ENCODE measurements at places on chromosomes 5 and 9. TPM values are rescaled to one million over a fixed set of nuclear protein-coding genes. Genes with fewer than 3 reads are reported as not detected.
A peak's percentile ranks its signal among the peaks of the same experiment; 100 is the strongest.

DNA sequence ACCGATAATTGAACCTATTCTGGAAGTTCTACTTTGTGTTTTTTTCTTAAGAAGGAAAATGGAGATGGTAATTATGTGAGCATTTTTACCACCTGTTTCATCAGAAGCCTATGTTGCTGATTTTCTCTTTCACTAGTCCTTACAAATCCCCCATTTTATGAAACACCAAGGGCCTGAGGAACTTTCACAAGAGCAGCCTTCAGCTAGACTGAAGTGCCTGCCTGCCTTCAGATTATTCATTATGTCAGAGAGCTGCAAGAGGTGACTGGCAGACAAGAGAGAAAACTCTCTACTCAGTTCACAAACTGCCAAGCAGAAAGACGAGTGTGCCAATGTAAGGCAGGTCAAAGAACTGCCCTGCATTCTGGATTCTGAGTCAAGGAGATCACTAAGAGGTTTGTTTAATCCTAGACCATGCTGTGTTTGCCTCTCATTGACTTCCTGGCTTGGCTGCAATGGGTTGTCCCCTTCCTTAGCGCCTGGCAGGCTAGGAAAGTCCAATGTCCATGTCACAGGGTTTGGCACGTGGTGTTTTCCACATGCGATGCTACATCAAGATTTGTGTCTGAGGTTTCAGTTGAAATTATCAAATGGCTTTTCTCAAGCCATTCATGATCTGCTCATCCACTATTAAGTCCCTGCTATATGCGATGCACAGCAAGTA, 143.3 kb downstream of the CDC42SE2 start:
- DNase-seq = no peak

The ORM1 gene
- polyA plus RNA-seq = 5.3 TPM

- DNase-seq = no peak
Observed at GRCh38 chr5:169979871-169980270, 424 bp downstream of the INSYN2B start.

DNA sequence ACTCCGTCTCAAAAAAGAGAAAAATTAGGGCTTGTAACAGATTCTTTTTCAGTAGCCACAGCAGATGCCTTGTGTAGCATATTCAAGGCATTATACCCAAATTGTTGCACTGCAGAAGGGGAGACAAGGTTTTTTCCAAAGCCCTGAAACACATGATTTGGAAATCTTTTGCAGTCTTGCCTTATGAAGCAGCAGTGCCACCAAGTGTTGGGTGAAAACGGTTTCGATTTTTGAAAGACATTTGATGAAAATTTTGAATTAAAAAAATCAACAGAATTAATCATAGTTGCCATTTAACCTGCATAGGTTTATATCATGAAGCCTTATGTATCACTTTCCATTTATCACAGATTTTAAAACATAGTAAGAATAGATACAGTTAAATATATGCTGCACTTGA, 479.5 kb downstream of the TAF11L14 start:
- no peak for DNase-seq

The TMEM174 gene
- polyA plus RNA-seq = not detected

DNA sequence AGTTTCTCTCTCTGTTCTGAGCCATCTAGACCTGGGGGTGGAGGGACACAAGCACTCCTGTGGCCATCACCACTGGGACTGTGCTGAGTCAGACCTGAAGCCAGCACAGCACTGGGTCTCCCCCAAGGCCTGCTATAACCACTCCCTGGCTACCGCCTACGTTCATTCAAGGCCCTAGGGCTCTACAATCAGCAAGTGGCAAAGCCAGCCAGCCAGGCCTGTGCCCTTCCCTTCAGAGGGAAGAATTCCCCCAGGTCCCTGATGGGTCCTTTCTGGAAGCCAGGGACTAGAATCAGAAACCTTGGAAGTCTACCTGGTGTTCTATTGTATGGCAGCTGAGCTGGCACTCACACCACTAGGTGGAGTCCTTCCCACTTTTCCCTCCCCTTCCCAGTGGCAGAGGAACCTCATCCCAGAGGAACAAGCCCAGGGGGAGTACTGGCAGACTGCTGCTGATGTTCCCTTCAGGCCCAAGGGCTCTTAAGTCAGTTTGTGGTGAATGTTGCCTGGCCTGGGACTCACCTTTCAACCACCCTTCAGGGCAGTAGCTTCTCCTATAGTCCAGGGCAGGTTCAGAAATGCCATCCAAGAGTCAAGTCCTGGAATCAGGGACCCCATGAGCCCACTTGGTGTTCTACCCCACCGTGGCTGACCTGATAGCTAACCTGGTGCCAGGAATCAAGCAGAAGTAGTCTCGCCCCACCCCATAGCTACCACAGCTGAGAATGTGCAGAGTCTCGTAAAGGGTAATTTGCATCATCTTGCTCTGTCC, 20.0 kb downstream of the JMY start:
- DNase-seq = no peak

DNA sequence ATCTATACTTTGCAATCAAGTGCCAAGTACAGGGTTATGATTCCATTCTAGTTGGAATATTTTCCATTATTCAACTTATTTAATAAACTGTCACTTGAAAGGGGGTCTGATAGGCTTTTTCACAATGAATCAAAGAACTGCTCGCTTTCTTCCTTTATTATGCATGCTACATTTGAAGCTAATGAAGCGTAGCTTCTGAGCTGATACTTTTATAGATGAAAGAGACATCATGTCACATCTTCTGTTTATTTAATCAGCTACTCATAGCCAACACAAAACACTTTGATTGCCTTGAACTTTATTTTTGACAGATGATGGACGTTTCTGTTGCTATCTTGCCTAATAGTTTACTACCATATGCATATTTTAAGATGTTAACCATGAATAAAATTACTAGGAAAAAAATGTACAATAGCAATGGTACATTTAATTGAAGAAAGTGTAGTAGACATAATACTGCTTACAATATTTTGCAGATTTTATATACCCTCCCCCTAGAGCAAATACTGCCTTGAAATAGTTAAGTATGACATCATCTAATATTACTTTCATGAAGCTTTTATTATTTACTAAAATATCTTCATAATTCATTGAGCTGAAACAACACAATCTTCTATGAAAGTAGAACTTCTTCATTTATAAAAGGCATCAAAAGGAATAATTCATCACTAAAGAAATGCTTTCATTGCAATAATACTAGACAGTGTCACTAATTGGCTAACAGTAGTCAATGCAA, 529.3 kb upstream of the TYRP1 start:
- DNase-seq = no peak

- DNase-seq = no peak
Observed at GRCh38 chr5:173920024-173920753, 32.0 kb downstream of the CPEB4 start.

- no peak for DNase-seq
Observed at GRCh38 chr5:67910546-67910945, 305.0 kb upstream of the PIK3R1 start.

- DNase-seq = no peak
Observed at GRCh38 chr9:21837501-21837900, 35.1 kb downstream of the MTAP start.

The SUSD1 gene
- 26.7 TPM for polyA plus RNA-seq

- no peak for DNase-seq
Observed at GRCh38 chr5:138622051-138622450, 46.9 kb upstream of the HSPA9 start.

The PHYHD1 gene
- 51.7 TPM for polyA plus RNA-seq

DNA sequence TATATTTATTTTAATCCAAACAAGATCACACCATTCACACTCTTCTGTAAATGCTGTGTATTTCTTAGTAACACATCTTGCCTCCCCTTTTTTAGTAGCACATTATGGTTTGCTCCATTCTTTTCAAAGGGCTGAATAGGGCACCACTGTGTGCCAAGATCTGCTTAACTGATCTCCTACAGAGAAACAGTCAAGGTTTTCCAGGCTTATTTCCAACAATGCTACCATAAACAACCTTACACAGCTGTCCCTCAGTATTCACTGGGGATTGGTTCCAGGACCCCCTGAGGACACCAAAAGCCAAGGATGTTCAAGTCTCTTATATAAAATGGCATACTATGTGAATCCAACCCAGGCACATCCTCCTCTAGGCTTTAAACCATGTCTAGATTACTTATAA, 16.5 kb downstream of the GOLM1 start:
- no peak for DNase-seq

DNA sequence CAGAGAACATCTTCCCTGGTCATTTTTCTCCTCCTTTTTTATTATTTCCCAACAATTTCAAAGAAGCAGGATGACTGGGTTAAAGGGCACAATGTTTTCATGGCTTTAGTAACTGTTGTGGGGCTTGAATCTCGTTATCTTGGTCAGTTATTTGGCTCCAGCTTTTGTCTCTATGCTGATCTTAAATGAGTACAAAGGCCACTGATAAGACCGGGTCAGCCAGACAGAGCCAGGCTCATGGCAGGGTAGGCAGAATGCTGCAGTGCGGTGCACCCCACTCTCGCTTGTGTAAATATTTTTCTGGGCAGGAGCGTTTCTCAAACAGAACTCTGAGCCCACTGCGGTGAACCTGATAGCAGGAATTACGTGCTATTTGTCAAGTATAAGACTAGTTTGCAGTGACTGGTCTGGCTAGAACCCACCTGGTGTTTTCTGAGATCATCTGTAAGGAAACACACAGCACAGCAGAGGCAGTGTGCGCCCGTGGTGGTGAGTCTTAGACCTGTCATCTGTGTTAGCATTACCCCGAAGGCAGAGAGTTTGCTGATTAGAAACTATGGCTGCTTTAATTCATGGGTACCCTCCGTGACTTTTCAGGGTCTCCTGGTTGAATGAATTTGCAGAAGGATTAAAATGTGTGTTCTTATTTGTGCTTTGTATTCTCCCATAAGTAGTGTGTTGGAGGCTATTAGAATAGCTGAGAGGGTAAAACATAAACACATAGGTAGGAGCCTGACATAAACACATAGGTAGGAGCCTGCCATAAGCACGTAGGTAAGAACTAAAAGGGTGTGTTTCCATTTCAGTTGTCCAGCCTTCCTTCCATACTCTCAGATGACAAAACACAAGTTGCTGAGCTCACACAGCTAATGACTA, 158.6 kb upstream of the DMRT1 start:
- DNase-seq = no peak

DNA sequence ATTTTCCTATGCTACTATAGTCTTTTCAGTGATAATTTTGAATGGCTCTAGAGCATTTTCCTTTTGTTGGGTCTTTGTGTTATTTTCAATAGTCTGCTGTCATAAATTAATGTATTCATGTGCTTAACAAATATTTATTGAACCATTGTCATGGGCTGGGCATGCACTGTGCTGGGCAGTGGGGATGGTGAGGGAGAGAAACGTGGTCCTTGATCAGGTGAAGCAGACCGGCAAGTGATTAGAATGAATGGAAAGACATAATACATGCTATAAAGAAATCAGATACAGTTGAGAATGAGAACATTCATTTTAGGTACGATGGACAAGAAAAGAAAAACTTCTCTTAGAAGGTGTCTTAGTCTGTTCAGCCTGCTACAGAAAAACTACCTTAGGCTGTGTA, 66.1 kb downstream of the KIF4B start:
- no peak for DNase-seq

The EDIL3 gene
- 43.6 TPM for polyA plus RNA-seq

The SLC27A6 gene
- 3.3 TPM for polyA plus RNA-seq

The GLRA1 gene
- polyA plus RNA-seq = 0.10 TPM

The PCDHGA7 gene
- 2.1 TPM for polyA plus RNA-seq

- no peak for DNase-seq
Observed at GRCh38 chr9:92717201-92718085, 47.2 kb downstream of the BICD2 start.

The NTMT1 gene
- polyA plus RNA-seq = 19.5 TPM

The SHOC1 gene
- polyA plus RNA-seq = 0.61 TPM

The BTNL8 gene
- 0.48 TPM for polyA plus RNA-seq

The MOB3B gene
- polyA plus RNA-seq = 16.8 TPM

DNA sequence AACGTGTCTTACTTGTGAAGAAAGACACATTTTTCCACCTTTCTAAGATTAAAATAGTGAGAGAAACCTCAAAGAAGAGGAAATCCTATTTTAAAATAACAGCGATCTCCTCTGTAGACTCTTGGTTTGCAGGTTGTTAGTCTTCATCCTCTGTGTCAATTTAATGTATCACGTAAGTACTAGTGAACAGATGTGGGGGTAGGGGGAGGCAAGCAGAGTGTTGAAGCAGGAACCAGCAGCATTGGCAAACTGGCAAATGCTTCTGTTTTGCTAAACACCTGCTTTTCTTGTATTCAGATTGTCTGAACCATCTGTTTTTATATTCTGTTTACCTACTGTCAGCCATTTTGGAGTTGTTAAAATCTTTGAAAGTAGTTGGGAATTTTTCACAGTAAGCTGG, 159.3 kb upstream of the TLX3 start:
- DNase-seq = no peak

- DNase-seq = no peak
Observed at GRCh38 chr9:100104314-100104713, 5.3 kb downstream of the INVS start.

The OR1Q1 gene
- polyA plus RNA-seq = not detected

The GKAP1 gene
- 13.2 TPM for polyA plus RNA-seq

The SEMA5A gene
- 24.1 TPM for polyA plus RNA-seq

GRCh38 chr9:125593581-125594222, 113.3 kb downstream of the MAPKAP1 start:
- DNase-seq = peak; percentile 3

The SPINK13 gene
- polyA plus RNA-seq = 0.93 TPM

The SLC28A3 gene
- 0.24 TPM for polyA plus RNA-seq

DNA sequence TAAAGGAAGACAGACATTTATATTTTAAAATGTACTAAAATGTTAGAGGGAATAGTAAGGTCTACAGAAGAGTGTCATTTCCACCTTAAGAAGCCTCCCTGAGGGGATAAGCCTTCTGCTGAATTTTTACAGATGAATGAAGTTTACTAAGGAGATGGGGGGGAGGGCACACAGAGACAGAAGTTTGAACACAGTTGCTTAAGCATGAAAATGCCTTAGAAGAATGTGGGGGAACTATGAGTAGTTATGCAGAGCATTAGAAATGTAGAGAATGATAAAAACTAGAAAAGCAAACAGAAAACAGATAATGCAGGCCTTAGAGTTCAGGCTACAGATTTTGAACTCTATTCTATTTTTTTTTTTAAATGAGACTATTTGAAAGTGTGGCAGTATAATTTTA, 232.2 kb upstream of the VLDLR start:
- DNase-seq = no peak

- DNase-seq = no peak
Observed at GRCh38 chr5:61048534-61048933, 103.5 kb downstream of the NDUFAF2 start.

The CXCL14 gene
- 36.7 TPM for polyA plus RNA-seq

DNA sequence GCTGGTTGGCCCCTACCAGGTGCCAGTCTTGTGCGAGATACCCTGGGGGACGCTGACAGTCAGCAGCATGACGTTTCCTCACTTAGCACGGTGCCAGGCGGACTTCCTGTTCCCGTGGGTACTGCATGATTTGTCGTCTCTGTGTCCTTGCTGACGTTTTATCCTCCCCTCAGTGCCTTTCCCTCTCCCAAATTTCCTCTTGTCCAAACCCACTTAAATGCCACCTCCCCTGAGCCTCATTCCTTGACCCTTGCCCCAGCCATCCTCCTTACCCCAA, 60.6 kb upstream of the SAP30L start:
- no peak for DNase-seq

DNA sequence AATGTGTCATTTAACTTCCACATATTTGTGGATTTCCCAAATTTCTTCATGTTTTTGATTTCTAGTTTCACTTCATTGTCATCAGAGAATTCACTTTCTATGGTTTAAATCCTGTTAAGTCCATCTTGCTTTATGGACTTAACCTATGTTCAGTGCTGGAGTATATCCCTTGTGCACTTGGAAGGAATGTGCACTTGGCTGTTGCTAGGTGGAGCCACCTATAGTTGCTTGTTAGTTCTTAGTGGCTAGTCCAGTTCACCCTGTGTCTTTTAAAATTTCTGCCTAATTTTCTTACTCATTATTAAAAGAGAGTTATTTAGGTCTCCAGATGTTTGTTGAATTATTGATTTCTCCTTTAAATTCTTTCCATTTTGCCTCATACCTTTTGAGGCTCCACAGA, 1472.5 kb upstream of the CDH6 start:
- no peak for DNase-seq

Measured in left lung (tissue), 14 donors.